ENCODE measurements at places on chromosomes 5 and 9.

GRCh38 chr9:95095641-95096355 is 221.7 kb downstream of the FANCC start:
- no peak for DNase-seq

DNA sequence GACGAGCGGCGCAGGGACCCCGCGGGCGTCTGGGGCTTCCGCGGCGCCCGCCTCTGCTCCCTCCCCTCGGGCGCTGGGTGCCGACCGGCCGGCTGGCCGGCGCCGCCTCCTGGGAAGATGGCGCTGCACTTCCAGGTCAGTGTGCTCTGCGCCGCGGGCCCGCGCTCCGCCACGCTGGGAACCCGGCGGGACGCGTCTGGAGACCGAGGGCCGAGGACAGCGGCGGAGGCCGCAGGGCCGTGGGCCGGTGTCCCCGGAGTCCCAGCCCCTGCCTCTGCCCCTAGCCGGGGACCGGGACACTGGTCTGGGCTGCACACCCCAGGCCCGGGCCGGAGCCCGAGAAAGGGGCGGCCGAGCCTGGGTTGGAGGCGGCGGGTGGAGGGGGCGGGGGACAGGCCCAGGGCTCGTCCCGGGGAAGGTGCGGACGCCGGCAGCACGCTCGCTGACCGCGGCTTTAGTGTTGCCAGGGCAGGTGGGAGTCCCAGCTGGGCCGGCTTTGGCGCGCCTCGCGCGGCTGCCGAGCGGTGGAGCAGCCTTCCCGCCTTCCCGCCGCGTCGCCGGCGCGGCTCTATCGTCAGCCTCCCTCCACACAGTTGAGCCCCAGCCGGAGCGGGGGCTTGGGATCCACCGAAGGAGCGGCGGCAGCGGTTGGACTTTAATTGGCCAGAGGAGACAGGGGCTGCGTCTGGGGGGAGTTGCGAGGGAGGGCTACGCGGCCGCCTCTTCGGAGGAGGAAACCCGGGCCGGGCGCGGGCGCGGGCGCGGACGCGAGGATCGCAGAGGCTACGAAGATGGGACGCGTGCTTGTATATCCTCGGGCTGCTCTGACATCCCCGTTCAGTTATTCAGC is at the start of gene RANBP17:
Gene RANBP17 (plus strand): TSS at position 102 of the 850 bp plus-strand sequence.
- peak; percentile 77 for DNase-seq

GRCh38 chr5:56026863-56027300 is 32.1 kb upstream of the IL6ST start:
- peak; percentile 86 for DNase-seq

GRCh38 chr9:130024597-130024994 is 18.4 kb downstream of the FNBP1 start:
- DNase-seq, result no peak

DNA sequence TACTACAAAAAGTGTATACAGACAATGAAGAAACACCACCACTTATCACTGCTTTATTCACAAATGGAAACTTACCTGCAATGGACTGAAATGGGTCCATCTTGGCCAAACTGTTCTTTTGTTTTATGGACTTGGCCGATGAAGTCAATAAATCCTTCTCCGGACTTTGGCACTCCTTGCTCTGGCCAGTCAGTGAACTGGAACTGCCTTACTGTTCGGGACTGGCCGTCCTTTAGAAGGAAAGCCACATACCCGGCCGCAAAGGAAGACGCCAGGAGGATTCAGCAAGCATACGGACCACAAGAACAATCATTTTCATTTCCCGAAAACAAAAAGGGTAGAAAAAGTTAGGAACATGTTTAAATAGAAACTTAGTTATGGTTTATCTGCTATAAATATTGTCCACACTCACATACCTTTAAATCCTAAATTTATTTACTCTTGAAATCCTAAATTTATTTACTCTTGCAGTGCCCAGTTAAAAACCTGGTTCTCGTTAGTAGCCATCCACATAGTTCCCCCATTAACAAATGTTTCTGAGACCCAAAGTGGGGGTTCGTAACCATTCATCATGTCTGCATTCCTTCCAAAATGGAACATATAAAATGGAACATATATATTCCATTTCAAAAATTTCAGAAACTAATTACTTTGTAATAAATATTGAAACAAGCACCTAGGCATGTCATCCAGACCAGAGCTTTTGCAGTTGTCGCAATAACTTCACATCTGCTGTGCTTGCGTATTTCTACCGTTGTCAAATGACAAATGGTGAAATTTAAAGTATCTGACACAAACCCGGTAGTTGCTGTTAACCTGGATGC is 532.1 kb upstream of the DMAC1 start:
- no peak for DNase-seq

DNA sequence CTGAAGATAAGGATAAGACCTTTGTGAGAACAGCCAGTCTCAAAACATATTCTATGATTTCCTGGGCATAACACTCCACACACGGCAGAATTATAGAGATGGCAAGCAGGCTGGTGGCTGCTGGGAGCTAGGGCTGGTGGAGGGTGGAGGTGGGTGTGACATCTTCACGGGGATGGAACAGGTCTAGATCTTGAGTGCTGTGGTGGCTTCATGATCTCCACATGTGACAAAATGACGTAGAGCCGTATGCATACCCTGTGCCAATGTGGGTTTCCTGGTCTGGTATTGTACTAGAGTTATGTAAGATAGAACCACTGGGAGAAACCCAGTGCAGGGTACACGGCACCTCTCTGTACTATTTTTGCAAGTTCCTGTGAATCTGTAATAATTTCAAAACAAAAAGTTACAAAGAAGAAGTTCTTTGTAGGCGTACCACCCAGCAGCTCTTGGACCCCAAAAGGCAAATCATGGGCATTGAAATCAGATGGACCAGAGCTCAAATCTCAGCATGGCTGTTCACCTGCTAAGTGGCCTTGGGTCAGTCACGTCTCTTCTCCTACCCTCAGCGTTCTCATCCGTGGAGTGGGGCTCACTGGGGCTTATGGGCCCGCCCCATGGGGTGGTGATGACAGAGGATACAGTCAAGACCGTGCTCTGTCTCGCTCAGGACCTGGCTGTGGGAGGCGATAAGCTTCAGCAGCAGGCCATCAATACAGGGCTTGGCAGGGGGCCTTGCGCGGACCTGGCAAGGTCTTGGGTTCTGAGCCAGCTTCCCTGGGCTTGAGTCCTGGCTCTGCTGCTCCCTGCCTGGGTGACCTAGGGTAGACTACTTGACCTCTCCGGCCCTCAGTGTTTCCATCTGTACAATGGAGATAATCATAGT is 74.7 kb upstream of the UNC5A start:
- no peak for DNase-seq

- no peak for DNase-seq
These were observed 236.3 kb downstream of the NSG2 start for GRCh38 chr5:174281855-174282254.

DNA sequence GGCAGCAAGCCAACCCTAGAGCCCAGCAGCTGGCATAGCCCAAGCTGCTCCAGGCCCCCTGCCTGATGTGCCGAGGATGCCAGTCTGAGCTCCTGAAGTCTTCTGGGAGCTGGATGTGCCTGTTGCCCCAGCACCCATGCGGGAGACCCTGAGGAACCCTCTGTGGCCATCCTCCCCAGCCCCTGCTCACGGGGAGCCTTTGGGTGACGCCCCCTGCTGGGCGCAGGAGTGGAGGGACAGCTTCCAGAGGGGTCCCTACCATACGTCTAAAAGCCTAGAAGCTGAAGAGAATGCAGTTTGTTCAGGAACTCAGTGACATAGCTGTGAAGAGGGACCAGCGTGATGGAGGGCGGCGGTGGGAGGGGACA is 33.1 kb upstream of the MVB12B start:
- no peak for DNase-seq

DNA sequence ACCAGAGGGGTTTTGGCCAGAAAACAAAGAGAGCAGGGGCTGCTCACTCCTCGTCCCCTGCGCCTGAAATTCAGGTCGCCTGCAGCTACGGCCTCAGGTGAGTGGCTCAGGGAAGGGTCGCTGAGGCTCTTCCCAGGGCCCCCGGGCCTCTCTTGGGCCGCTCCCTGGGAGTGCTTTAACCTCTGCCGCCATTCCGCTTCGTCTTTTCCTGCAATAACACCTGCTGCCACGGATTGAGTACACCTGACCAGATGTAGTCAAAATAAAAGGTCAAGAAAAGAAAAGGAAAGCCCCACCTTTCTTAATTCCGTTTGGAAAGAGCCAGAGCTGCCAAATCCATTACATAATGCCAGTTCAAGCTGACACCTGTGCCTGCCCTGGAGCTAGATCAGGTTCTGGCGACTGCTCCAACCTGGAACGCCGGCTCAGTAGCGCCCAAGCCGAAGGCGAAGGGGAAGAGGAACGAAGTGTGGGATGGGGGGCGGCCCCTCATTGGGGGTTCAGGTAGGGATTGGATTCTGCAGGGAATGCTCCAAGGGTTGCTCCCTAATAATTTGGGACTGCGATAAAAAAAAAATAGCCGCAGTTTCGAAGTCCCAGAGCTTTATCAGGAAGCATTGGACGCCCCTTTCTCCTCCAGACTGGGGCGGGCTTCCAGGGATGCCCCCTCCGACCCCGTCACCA is 193.9 kb downstream of the MEF2C start:
- no peak for DNase-seq
